ENCODE measurements at places on chromosomes 16 and 17.

DNA sequence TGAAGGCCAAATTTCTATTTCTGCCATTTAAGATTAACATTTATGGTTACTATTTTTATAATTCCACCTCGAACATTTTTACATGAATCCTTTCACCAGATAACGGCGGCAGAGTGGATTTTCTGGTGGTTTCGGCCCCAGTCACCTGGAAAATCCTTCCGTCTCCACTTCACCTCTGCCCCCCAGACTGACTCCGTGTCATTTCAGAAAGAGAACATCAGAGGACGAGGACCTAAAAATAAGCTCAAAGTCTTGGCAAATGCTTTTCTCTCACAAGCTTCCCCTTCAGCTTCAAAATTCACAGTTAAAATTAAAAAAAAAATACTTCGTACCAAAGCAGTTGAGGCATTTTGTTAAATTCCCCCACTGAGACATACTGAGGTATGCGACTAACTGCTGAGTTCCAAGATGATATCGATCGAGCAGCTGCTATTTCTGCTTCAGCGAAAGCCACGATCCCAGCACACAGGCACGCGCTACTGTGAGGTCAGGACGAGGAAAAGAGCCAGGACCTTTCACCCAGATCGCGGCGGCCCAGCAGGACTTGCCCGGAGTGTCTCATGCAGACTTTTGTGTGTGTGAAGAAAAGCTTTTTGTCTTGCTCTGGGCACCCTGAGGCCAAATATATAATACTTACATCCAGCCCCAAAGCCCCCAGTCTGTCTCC is 36.8 kb downstream of the ASPA start:
- DNase-seq, result no peak

DNA sequence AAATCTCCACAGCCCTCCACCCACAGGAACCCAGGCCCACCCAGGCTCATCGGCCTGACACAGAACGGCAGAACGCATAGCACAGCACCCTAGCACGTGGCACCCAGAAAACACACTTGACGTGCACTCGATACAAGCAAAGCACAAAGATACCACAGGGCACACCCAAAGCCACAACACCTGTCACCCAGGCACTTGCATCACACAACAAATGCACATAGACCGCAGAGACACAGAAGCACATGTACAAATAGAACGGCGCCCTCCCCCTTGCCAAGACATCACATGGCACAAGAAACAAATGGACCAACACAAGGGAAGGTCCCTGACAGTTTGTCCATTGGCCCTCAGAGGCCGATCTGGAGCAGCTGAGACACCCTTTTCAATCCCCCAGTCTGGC is 147.7 kb upstream of the WSCD1 start:
- no peak for DNase-seq

- no peak for DNase-seq
Observed at GRCh38 chr16:85778873-85779272, 20.5 kb downstream of the EMC8 start.

DNA sequence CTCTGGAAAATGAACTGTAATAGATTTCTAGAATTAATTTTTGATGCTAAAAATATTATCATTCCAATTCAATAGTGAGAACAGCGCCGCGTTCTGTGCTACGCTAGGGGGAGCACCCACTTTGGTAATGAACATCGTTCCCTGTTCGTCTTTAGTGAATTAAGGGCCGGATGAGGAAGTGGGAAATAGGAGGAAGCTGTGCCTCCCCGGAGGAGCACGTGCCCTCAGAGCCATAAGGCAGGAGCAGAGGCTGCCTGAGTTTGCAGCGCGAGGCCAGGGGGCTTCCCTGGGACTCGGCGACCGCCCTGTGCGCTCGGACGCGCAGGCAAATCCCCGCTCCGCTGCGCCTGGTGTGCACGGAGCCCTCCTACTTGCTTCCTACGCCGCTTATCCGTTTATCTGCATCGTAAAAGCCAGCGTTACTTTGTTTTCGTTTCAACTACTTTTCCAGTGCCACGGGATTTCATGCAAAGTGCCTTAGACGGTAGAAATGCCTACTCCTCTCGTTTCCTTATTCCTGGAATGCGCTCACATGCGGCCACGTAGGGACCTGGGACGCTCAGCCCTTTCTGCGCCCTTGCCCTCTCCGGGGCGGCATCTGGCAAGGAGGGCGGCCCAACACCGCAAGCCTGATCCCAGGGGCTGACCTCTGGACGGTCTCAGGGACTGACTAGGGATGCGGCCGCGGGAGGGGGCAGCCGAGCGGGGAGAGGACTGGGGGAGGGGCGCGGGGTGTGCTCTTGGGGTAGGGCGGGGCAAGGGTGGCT is 76.4 kb downstream of the KCNJ12 start:
- DNase-seq, result peak; percentile 53

- DNase-seq, result no peak
Observed at GRCh38 chr17:35709874-35710273, 21.6 kb upstream of the RASL10B start.

- DNase-seq, result no peak
Observed at GRCh38 chr16:72811188-72811720, 236.7 kb downstream of the ZFHX3 start.

DNA sequence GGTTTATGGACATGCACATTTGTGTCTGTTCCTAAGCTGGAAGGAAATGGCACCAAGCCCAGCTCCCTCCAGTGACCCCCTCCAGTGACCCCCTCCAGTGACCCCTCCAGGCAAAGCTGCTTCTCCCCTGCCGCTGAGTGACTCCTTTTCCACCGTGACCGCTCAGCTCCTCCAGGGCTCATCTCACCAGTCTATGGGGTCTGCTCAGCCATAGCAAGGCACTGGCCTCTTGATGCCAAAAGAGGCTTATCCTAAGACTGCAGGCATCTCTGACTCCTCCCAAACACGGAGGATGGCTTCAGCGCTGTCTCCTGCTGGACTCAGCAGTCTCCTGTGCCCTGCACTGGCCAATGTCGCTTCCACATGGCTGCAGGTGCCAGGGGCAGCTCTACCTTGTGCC is 35.3 kb downstream of the FA2H start:
- DNase-seq, result no peak

GRCh38 chr17:70278844-70279462 is 109.6 kb downstream of the KCNJ2 start:
- no peak for DNase-seq

- DNase-seq, result no peak
Observed at GRCh38 chr17:48429638-48430586, at the start of gene SKAP1. Gene SKAP1, minus strand, starts transcription at chr17:48430214.

DNA sequence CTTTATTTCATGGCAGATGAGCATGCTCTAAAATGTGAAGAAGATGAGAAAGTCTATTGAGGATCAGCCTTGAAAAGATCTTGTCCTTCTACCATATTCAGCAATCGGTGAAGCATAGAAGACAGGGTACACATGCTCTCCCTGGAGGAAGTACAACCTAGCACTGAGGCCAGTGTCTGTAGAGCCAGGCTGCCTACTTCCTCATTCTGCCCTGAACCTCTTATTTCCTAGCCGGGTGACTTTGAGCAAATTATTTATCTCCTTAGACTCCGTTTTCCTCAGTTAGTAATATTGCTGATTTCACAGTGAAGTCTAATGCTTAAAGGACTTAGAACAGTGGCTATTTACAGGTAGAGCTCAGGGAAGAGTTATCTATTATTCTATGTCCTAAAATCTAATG is 58.4 kb downstream of the TMEM100 start:
- DNase-seq, result no peak

GRCh38 chr17:28612936-28613872 is 781 bp downstream of the RSKR start:
- no peak for DNase-seq

DNA sequence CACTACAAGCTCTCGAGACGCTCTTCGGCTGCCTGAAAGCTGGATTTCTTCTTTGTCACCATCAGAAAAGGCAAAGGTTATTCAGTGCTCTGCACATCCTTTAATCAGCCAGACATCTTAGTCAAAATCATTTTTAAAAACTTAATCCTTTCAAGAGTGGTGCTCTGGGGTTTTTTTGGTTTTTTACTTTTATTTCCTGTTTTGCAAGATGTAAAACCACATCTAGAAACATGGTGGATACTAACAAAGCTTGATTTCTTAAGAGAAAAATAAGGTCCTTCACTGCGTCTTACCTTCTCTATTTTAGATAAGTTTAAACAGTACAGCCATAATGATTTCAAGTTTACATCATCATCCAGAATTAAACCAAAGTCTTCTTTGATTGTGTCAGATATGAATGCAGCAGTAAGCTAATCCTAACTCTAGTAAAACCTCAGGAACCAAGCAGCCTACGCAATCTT is 6.3 kb downstream of the ANKRD11 start:
- no peak for DNase-seq

GRCh38 chr16:2751577-2752034 is 832 bp upstream of the SRRM2 start:
- peak; percentile 11 for DNase-seq

DNA sequence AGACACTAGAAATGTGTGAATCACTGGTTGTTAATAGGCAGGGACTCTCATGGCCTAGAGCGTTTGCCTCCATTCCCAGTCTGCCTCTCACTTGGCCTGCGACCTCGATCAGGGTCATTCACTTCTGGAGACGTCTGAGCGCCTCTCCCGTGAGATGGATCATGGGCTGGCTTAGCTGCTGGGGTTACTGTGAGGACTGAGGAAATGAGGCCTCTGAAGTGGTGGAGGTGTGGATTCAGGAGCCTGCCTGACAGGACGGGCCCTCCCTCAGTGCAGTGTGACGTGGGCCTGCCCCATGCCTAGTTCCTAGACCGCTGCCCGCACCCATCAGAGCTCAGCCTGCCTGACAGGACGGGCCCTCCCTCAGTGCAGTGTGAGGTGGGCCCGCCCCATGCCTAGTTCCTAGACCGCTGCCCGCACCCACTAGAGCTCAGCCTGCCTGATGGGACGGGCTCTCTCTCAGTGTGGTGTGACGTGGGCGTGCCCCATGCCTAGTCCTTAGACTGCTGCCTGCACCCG is 61.9 kb downstream of the BANP start:
- no peak for DNase-seq

GRCh38 chr16:14241631-14242030 is 170.5 kb downstream of the MRTFB start:
- DNase-seq, result no peak

DNA sequence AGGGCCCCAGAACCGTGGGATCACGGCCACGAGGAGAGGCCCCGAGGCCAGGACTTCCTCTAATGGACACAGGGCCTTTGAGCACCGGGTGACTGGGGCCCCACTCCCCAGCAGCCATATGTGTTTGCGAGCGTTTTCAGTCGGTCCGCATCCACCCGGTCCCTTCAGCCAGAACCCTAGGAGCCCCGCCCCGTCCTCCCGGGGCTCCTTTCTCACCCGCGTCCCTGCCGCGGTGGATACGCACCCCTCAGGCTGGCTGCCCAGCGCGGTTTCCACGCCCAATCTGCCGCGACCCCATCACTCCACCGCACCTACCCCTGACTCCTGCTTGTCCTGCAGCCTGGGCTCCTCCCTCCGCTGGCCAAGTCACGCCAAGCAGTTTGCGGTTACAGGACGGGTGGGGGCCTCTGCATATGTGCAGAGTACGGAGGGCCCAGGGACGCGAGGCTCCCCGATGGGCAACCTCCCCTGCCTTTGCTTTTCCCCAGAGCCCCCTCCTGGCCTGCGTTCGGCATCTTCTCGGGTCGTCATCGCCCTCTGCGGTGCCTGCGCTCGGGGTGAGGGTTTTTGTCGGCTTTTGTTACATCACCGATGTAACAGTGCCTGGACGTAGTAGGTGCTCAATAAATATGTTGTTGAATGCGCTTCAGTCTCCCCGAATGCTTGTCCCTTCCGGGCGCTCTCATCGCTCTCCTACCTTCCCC is 1.0 kb upstream of the TTYH2 start:
- no peak for DNase-seq

- no peak for DNase-seq
Observed at GRCh38 chr16:68332411-68333121, 21.7 kb downstream of the PRMT7 start.

DNA sequence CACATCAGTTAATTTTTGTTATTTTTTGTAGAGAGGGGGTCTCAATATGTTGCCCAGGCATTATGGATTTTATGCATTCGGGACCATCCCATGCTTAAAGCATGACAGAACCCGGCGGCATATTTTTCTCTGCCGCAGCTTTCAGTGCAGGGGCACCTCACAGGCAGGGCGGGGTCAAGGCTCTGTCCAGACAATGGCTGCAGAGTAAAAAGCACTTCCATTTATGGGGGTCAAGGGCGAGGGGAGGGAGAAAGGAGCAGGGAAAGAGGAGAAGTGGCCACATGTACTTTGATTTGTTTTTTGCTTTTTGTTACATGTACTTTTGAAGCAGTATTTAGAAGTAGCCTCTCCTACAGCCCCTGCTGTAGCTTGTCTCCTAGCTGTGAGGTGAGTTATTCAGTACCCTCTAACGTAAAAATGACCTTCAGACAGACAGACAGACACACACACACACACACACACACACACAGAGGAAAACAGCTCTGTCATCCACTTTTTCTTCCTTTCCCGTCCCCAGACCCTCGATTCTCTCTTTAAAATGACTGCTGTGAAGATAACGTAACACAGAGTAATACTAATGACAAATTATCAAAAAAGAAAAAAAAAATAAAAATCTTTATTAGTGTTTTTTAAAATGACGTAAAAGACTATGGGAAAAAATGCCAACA is 856 bp upstream of the SCPEP1 start:
- DNase-seq, result no peak

DNA sequence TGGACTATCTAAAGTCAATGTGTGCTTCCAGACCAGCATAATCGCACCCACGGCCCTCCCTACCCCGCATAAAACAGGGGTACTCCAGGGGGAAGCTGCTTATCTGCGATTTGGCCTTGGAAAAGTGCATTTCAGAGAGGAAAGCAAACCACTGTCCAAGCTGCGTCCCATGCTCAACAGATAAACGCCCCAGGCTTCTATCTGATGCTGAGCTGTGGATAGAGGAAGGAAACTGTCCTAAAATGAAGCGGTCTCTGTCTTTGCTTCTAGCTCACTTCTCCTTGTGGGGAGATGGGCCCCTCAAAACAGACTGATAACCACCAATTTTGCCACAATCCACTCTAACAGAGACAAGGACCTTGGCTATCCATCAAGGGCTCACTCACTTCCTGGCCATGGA is 160.5 kb upstream of the TNRC6C start:
- no peak for DNase-seq

GRCh38 chr17:21286066-21286770 is 1.7 kb downstream of the MAP2K3 start:
- DNase-seq, result peak; percentile 47

DNA sequence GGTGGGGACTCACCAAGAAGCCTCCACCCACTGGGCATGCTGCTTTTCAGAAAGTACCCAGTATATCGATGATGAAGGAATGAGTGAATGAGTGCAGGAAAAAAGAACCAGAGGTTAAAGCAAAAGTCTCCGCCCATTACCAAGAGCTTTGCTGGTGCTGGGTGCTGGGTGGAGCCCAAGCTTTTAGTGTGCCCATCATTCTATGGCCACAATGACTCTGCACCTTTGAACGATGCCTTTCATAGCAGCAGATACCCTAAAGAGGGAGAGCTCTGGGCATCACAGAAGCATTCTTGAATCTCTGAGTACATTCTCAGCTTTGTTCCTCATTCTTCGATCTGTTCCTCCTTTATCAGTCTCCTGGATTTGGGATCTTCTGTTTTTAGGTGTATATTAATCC is 450.7 kb upstream of the CCL2 start:
- no peak for DNase-seq

Measured in thymus (tissue), 14 donors.